AG09309 (cell line): ENCODE measurements at places on chromosomes 6 and 20.

GRCh38 chr6:28368522-28368921 lies 18.8 kb downstream of the ZKSCAN3 start:
- no peak for DNase-seq

DNA sequence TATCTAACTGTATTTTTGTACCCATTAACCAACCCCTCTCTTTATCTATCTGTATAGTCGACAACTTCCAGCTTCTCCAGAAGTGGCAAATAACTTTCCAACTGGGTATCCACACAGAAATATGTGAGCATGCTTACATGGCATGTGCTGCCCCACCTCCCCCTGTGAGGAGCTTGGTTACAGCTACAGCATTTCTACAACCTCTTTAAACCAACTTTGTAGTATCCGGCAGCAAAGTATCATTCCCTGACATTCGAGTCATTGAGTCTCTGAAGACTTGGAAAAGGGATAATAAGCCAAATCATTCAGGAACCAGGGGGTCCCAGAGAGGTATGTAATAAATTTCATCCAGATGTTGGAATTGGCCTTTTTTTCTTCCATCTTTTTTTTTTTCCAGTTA lies 48.2 kb upstream of the ASIP start:
- no peak for DNase-seq

DNA sequence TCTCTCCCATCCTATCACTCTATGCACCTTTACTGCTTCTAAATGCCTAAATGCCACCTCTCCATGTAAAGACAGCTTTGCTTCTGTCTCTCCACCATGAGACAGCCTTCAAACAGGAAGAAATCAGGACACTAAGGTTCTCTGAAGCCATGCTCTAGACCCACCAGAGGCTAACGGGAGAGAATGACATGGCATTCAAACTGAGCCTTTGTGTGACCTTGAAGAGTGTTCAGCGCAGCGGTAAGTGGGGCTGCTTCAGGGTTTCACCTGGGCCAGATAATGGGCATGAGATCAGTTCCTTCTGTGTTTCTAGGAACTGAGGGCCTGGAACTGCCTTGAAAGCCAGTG lies 20.1 kb downstream of the FAM50B start:
- no peak for DNase-seq

- no peak for DNase-seq
Observed at GRCh38 chr6:118309337-118310093, 238.6 kb upstream of the PLN start.

GRCh38 chr6:135887069-135887468 lies 35.6 kb downstream of the PDE7B start:
- no peak for DNase-seq

GRCh38 chr6:119350952-119351372 lies 1.4 kb upstream of the MAN1A1 start:
- DNase-seq, result peak; percentile 17

DNA sequence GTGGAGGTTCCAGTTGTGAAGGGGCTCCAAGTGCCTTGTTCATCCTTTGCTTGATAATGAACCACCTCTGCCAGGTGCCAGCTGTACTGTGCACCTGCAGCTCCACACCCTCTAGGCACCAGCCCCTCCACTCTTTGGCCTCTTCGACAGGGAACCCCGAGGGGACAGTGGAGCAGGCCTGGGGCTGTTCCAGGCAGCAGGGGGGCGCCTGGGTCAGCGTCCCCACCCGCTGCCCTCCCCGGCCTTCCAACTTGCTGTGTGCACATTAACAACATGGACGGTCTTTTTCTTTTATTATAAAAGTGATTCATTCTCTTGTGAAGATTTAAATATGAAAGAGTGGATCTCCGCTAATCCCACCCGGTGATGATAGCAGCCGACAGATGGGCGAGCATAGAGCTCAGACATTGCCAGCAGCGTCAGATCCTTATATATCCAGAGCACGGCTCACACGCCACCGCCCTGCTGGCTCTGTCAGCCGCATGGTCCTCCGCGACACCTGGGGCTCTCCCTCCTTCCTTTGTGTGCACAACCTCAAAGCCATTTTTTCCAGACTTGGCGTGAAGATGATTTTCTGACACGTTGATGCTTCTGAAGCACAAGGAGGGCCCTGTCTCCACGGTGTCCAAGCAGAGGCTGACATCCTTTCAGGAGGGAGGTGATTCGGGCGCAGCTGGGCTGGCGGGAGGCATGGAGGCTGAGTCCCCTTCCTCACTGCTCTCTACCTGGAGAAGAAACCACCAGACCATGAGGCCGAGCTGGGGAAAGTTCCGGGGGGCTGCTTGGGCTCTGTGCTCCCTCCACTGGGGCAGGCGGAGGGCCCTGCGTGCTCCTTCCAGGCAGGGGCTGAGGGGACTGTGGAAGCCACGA lies 22.2 kb upstream of the MRGBP start:
- DNase-seq, result no peak

- DNase-seq, result peak; percentile 64
Observed at GRCh38 chr6:105810105-105810921, 275.8 kb upstream of the PRDM1 start.

DNA sequence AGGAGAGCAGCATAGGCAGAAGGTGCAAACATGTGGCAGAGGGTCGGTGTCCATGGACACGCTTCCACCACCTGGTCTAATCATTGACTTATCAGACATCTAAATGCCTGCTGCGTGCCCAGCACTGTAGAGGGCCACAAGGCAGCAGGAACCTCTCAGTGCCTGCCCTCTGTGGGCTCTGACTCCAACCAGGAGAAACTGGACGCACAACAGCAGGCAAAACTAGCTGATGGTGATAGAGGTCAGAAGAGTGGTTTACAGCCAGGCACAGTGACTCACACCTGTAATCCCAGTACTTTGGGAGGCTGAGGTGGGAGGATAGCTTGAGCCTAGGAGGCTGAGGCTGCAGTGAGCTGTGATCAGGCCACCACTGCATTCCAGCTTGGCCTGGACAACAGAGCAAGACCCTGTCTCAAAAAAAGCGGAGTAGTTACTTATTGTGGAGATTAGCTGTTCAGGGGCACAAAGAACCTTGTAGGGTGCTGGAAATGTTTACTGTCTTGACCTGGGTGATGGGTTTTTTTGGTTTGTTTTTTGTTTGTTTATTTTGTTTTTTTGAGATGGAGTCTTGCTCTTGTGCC lies 46.5 kb downstream of the PPARD start:
- DNase-seq, result no peak

DNA sequence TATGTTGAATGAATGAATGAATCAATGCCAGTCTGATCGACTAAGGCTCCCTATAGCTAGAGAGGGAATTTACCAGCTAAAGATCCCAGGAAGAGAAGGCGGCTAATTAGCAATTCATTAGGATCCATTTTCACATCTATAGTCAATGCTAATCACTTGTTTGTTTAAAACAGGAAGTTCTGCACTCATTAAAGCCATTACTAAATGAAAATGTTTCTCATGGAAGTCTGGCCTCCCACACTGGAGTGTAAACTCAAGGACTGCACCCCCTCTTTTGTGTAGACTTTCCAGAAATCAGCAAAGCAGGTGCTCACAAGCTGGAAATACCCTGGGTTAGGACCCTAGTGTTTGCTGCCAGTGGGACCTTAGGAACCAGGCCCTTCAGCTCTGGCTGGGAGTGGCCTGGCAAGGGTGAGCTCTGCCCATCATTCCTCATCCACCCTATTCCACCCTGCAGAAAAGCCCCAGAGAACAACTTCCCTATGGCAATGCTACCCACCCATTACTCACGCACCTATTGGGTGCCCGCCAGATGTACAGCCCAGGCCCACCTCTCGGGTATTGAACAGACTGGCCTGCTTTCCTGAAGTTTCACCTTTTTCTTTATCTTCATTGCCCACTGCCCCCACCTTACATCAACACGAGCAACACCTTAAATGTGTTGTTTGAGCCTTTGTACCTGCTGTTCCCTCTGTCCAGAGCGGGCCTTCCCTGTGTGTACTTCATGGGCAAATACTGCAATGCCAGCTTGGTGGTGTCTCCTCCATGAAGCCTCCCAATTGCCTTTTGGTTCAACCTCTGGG lies 60.8 kb downstream of the TTI1 start:
- DNase-seq, result no peak

DNA sequence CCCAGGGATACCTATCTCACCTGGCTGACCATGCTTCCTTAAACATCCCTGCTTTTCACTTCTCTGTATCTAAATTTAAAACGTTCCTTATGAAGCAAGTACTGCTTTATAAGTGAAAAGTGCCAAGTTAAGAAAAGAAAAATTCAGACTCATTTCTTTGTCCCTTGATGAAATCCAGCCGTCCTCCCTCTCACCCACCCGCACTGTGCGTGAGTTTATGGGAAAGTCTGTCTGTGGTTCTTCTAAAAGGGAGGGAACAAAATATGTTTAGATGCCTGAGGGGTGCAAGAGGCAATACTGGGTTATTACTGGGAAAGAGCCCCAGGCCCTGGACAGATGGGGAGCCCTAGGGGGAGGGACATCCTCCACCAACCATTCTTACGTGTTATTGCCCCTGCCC lies 31.2 kb downstream of the SPDEF start:
- no peak for DNase-seq

- DNase-seq, result no peak
Observed at GRCh38 chr6:13538600-13538999, 35.8 kb upstream of the SIRT5 start.

GRCh38 chr6:80638213-80639055 lies 532.0 kb downstream of the BCKDHB start:
- DNase-seq, result peak; percentile 56

DNA sequence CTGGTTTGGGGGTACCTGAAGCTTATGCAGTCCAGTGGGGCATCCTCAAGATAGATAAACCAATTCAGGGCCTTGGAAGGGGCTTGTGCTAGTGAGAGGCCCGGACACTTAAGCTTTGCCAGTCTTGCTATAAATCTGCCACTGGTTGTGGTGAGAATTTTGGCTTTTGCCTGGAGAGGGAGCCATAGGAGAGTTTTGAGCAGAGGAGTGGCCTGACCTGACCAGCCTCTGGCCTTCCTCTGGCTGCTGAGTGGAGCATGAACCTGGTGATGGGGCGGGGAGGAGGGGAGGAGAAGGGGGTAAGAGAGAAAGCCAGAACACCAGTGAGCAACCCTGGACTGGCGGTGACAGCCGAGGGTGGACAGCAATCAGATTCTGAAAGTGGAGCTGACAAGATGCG lies 7.1 kb downstream of the TMEM74B start:
- no peak for DNase-seq

DNA sequence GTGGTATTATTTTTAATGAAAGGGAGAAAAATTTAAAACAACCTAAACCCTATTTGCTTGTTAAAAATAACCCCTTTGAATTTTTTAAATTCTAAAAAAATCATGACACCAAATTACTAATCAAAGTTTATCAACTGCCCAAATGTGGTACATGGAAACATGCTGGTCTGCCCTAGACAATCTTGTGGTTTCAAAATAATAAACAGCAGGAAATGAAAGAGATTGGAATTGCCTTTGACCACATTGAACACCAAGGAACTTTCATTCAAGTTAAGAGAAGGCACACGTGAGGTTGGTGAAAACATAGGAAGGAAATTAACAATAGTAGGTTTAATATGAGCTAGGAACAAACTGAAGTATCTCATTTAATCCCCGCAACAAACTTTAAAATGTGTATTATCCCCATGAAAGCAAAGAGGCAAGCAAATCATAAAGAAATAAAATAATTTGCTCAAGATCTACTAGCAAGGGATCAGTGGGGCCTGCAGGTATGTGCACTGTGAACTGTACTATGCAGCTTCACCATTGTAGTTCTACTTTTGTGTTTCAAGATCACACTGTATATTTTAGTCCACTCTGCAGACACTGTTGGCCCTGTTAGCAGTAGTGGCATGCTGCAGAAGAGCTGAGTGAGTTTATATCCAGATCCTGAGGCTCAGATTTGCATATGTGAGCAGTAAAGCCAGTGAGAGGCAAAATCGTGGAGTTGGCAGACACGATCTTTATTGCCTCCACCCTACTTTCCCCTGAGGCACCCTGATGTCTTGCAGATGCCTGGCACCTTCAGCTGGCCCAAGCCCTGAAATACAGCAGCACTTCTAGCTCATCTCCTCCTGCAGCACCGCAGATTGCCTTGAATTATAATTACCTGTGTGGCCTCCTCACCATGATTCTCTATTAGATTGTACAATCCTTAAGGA lies 157.8 kb upstream of the TENT5A start:
- DNase-seq, result no peak

DNA sequence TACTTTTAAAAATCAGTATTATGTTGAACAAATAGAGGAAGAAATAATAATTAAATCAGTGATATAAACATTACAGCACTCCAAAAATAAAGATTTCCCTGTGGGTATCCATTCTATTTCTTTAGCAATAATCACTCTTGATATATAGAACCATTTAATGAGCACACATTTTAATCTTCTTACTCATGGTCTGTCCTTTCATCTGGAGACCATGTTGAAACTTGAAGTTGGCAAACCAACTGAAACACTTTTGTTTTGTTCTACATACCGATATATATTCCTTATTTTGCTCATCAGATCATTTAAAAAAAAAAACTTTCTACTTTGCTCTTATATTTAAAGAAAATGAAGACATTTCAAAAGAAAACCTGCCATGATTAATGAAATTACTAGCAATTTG lies 13.4 kb downstream of the C6orf58 start:
- no peak for DNase-seq

GRCh38 chr6:36038120-36038876 lies 10.7 kb downstream of the MAPK14 start:
- no peak for DNase-seq

DNA sequence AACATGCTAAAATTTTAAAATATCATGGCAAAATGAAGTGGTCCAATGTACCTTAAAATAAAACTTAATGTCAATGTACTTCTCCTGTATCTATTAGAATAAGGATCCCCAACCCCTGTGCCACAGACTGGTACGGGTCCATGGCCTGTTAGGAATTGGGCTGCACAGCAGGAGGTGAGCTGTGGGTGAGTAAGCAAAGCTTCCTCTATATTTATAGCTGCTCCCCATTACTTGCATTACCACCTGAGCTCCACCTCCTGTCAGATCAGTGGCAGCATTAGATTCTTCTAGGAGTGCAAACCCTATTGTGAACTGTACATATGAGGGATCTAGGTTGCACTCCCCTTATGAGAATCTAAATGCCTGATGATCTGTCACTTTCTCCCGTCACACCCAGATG lies 86.0 kb downstream of the SLC16A10 start:
- DNase-seq, result no peak

DNA sequence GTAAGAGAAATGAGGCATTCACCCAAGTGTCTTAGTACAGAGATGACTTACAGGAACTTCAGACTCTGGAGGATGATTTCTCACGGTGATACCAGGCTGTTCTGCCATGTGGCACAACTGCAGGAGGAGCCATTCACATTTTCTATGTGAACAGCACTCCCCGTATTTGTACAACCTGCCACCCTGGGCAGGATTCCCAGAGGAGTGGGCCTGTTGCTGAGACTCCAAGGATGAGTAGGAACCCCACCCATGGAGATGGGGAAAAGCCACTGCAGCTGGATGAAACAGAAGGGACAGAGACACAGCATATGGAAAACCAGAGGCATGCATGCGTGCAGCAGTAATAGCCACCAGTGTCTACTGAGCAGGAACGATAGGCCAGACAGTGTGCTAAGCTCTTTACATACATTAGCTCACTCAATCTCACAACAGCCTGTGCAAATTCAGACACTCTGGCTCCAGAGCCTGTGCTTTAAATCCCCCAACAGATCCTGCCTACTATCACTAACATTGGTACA lies 48.0 kb upstream of the PTPRT start:
- no peak for DNase-seq

- DNase-seq, result no peak
Observed at GRCh38 chr20:924639-925038, 8.5 kb upstream of the ANGPT4 start.
